ENCODE measurements at places on chromosomes 6 and 20.

DNA sequence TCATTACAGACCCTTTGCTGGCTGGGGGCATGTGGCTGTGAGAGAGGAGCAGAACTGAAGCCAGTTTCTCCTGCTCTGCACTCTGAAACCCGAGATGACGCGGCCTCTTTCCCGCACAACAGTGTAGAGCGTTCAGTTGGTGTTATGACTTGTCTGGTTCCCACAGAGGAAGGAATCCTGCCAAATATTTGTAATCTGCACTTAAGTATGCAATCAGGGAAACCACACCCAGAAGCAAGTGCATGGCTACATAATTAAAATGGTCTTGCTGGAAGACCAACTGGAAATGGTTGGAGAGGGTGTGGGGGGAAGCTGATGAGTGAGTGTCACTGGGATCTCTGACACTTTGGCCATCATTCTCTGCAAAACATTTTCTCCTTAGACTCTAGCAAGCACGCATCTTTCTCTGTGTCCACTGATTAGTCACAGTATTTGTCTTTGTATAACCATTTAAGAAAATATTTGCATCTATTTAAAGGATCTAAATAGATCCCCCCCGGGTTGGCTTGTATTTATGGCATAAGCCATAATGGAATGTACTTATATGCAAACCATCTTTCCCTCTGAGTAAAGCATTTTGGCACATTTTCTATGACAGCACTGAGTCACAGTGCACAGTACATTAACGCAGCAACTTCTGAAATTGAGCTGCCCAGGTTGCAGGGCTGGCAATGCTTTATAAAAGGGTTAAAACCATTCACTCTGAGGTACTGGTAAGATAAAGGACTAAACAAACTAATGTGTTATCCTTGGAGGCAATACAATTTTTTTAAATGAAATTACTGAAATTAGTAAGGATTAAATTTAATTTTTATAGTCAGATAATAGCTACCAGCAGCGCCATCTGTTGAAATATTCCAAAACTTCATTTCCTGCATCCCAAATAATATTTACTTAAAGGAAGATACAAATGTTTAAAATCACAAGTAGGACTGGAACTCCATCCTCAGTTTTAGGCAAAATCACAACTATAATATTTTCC is 76.7 kb downstream of the FOXC1 start:
- DNase-seq = no peak

DNA sequence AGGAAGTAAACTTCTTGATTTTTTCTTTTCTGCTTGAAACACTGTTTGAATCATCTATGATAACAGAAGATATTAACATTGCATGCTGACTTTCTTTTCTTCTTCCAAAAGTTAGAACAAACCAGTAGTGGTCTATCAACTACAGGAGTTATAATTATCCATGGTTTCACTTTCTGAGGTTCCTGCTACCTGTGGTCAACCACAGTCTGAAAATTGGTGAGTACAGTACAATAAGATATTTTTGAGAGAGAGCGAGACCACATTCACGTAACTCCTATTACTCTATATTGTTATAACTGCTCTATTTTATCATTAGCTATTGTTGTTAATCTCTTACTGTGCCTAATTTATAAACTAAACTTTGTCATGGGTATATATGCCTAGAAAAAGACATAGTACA is 86.1 kb downstream of the MAP7 start:
- no peak for DNase-seq

DNA sequence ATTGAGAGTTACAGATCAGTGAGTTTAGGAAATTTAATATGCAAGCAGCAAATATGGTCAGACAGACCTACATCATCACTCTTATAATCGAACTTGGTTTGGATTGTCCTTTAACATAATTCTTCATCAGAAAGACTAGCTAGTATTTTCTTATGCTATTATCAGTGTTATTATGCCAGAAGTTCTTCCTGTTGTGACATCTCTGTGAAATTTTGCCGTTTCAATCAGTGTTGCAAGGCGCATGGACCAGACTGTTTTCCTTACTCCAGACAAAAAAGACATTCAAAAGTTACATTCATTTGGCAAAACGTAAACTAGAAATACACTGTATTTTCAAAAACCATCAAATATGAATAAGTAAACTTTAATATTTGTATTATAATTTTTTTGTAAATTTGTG is 5.7 kb upstream of the TENT5A start:
- DNase-seq = no peak

- peak; percentile 67 for DNase-seq
Observed at GRCh38 chr6:114432400-114432799, 89.6 kb upstream of the HS3ST5 start.

DNA sequence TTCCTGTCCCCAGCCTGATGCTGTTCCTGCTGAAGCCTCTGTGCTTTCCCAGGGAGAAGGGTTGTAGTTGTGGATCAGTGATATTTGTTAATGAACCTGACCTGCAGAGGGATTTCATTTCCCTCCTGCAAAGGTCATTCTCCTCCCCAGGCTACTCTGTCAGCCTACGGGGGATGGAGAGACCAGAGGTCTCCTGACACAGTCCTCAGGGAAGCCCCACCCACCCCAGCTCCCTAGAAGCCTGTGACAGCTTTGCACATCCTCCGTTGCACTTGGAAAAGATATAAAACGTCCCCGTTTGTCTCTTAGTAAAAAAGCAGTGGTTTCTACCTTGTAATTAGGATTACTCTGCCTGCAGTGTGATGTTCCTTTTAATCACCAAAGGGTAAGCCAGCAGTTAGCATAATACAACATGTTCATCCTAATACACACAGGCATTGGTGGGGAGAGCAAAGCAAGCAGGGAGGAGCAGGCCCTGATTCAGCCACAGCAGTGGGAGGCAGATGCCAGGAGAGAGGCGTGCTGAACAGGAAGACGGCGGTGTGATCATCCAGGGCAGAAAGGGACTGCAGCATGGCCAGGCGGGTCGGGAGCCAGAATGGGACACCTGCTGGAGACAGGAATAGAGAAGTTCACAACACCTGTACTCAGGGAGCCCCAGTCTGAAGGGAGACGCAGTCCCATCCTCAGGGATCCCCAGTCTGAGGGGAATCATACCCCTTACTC is 293.5 kb downstream of the LRFN2 start:
- DNase-seq = no peak

GRCh38 chr6:123888771-123889513 is 85.3 kb downstream of the NKAIN2 start:
- no peak for DNase-seq

GRCh38 chr20:1747953-1748577 is 90.5 kb upstream of the SIRPG start:
- DNase-seq = no peak

GRCh38 chr6:67449602-67450001 is 1185.5 kb upstream of the ADGRB3 start:
- DNase-seq = no peak

- no peak for DNase-seq
Observed at GRCh38 chr6:131999545-132000146, 48.5 kb upstream of the CCN2 start.

DNA sequence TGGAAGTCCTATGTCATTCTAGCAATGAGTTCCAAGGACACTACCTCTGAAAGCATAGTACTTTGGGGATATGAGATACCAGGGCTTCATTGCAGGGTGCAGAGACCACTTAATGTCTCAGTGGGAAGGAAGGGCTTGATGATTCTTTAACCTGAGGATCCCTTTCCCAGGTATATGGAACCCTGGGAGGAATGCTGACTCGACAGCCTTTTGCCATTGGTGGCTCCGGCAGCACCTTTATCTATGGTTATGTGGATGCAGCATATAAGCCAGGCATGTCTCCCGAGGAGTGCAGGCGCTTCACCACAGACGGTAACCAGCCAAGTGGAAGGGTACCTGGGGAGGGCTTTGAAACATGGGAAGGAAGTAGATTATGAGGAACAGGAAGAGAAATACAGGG is 4.2 kb downstream of the PSMB9 start:
- no peak for DNase-seq

GRCh38 chr6:110517601-110518281 is 41.3 kb upstream of the SLC22A16 start:
- DNase-seq = no peak

GRCh38 chr6:17032988-17033634 is 68.7 kb upstream of the STMND1 start:
- no peak for DNase-seq

DNA sequence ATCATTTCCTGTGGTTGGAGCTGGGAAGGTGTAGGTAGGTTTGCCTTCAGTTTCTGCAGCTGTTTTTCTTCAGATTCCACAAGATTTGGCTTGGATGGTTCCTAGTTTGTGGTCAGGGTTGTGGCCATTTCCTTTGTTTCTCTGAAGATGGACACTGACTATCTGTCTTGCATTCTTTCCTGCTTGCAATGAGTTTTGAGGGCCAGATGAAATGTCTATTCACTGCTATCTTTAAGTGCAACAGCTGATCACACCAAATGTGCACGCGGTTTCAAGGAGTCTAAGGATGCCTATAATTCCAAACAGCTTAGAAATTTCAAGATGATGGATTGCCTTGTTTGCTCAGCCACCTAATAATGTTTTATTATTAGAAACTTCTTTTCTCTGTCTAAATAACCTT is 28.4 kb downstream of the IL20RA start:
- no peak for DNase-seq

- no peak for DNase-seq
Observed at GRCh38 chr6:84979541-84979940, 215.1 kb upstream of the TBX18 start.

- DNase-seq = no peak
Observed at GRCh38 chr6:110415086-110415916, at the start of gene DDO. DDO (minus strand) TSS chr6:110415575; CDS start chr6:110413462, 2,113 bp downstream.

DNA sequence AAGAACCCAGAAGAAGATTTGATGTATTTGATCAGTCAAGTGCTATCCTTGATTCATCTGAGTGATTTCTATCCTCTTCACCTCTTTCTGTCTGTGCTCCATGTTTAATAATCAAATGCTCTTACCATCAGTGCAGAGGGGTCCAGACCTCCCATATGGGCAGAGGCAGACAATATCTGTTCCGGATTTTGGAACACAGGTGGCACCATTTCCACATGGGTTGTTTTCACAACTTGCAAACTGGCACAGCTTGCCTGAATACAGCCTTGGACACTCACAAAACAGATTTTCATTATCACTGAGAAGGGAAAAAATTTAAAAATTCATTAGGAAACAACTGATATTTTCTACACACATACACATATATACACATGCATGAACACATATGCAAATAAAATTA is 228.5 kb downstream of the PHF3 start:
- no peak for DNase-seq

GRCh38 chr6:105641504-105641903 is 238.6 kb upstream of the PREP start:
- no peak for DNase-seq

- DNase-seq = no peak
Observed at GRCh38 chr6:19368511-19368910, 468.7 kb upstream of the ID4 start.

GRCh38 chr6:168052291-168052891 is 26.6 kb downstream of the FRMD1 start:
- no peak for DNase-seq
